Astrocyte (in vitro differentiated cells and primary cell): ENCODE measurements at places on chromosomes 3 and 15. TPM values are rescaled to one million over a fixed set of nuclear protein-coding genes. Genes with fewer than 3 reads are reported as not detected.

TMC3 gene
- total RNA-seq, result 0.22 and 0.52 TPM in 2 replicates

NEK10 gene
- 3.2 and 3.4 TPM in 2 replicates for total RNA-seq

ALDH1L1 gene
- not detected in 2 replicates for total RNA-seq

MAP1A gene
- total RNA-seq, result 138 and 142 TPM in 2 replicates

SMARCC1 gene
- total RNA-seq, result 131 and 146 TPM in 2 replicates

SLC28A1 gene
- total RNA-seq, result not detected in 2 replicates

RBSN gene
- total RNA-seq, result 19.6 and 20.3 TPM in 2 replicates

GRCh38 chr3:185457376-185457775 is 41.5 kb downstream of the TMEM41A start:
- H3K27ac ChIP-seq, result no peak overlapping the region
- no peak for DNase-seq
- no peaks in the 10 kb centered on the region for H3K36me3 ChIP-seq
- H3K27me3 ChIP-seq, result no peaks in the 10 kb centered on the region
- no peaks in the 10 kb centered on the region for H3K4me1 ChIP-seq
- no peak overlapping the region for H3K4me3 ChIP-seq

- H3K4me3 ChIP-seq, result no peak overlapping the region
- H3K4me1 ChIP-seq, result no peaks in the 10 kb centered on the region
- no peaks in the 10 kb centered on the region for H3K27me3 ChIP-seq
- H3K36me3 ChIP-seq, result peaks cover 14% of the 10 kb centered on the region
Observed at GRCh38 chr15:83158393-83158792, 49.2 kb downstream of the HDGFL3 start.

DNA sequence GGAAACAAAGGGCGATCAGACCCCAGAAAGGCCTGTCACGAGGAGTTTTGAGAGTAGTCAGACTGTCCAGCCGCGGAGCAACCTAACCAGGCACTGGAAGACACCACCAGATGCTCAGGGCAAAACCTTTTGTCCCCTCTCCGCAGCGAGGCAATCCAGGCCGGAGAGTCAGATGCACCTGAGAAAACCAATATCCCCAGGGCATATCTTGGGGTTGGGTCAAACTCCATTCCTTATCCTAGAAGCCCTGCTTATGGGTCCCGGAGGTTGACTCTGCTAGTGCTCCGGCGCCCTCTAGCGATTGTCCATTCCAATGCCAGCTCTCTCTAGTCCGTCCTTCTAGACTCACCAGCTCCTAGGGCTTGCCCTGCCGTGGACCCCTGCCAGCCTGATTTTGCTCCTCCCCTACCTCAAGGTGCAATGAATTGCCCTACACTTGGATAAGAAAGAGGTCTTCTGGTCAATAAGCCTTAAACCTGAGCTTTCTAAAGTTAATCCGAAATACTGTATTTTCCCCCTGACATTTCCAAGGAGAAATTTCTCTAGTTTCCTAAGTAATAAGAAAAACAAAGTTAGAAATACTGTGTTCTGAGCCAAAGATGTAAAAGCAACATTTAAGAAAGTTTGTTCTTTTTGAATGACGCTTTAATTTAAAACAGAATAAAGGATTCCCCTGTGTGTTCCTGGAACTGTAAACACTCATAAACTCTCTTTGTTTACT is 5.5 kb downstream of the CPNE4 start:
- H3K27ac ChIP-seq, result no peak overlapping the region
- H3K36me3 ChIP-seq, result no peaks in the 10 kb centered on the region
- H3K4me3 ChIP-seq, result no peak overlapping the region
- H3K27me3 ChIP-seq, result peaks cover 26% of the 10 kb centered on the region
- H3K4me1 ChIP-seq, result peaks cover under 1% of the 10 kb centered on the region
- DNase-seq, result peak; percentile 43

GRCh38 chr15:31297575-31298456 is 28.8 kb upstream of the KLF13 start:
- H3K4me1 ChIP-seq, result no peaks in the 10 kb centered on the region
- DNase-seq, result no peak
- H3K4me3 ChIP-seq, result no peak overlapping the region
- no peak overlapping the region for H3K27ac ChIP-seq

DNA sequence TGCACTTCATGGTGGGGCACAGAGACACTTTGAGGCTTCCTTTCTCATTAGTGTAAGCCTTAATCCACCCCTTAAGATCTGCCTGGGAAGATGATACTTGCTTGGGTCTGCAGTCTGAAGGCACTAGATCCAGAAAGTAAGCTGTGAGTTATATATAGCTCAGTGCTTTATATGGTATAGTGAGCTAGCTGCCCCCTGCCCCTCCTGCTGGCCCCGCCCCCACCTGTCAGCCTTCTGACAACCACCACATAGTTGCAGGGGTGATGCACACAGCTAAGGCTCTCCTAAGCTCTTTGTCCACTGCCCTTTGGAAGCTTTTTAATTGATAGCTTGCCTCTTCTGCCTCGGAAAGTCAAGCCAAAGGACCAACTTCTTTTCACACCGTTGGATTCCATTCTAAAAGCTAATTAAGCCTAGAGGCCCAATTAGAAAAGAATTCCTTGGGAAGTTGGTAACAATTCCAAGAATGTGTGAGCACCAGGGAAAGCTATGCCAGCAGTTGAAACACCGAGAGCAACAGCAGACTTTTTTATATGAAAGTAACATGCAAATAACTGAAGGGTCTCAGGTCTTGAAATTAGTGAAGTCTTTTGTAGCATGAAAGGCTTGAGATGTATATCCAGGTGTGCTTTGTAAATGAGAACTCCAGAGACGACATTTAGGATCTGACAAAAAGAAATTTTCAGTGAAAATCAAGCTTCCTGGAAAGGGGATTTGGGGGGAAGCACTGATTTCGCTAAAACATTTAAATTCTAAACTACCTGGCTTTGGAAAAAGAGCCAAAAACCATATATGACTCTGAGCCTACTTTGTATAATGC is 2.3 kb downstream of the TPM1 start:
- peak; percentile 62 for DNase-seq
- H3K4me1 ChIP-seq, result peaks cover 40% of the 10 kb centered on the region
- peak overlapping the region; percentile 92 for H3K27ac ChIP-seq
- no peaks in the 10 kb centered on the region for H3K27me3 ChIP-seq
- peaks cover 47% of the 10 kb centered on the region for H3K36me3 ChIP-seq

GRCh38 chr15:75164625-75165350 is 36.9 kb upstream of the C15orf39 start:
- H3K27me3 ChIP-seq, result no peaks in the 10 kb centered on the region
- no peak for DNase-seq
- no peak overlapping the region for H3K4me3 ChIP-seq
- no peak overlapping the region for H3K27ac ChIP-seq
- no peaks in the 10 kb centered on the region for H3K4me1 ChIP-seq

DNA sequence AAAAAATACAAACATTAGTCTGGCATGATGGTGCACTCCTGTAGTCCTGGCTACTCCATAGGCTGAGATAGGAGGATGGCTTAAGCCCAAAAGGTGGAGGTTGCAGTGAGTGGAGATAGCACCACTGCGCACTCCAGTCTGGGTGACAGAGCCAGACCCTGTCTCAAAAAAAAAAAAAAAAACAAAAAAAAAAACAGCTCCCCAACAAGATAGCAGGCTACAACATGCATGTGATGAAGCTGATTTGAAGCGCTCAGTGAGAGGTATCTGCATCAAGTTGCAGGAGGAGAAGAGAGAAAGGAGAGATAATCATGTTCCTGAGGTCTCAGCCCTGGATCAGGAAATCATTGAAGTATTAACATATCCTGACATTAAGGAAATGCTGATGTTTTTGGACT is 608 bp upstream of the PPCDC start:
- no peaks in the 10 kb centered on the region for H3K36me3 ChIP-seq
- H3K4me1 ChIP-seq, result peaks cover 4% of the 10 kb centered on the region
- H3K27ac ChIP-seq, result no peak overlapping the region
- DNase-seq, result no peak

DNA sequence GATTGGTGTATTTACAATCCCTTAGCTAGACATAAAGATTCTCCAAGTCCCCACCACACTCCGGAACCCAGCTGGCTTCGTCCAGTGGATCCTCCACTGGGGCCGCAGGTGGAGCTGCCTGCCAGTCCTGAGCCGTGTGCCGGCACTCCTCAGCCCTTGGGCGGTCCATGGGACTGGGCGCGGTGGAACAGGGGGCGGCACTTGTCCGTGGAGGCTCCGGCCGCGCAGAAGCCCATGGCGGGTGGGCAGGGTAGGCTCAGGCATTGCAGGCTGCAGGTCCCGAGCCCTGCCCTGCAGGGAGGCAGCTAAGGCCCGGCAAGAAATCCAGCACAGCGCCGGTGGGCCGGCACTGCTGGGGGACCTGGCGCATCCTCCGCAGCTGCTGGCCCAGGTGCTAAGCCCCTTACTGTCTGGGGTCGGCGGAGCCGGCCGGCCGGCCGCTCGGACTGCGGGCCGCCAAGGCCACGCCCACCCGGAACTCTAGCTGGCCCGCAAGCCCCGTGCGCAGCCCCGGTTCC is 3.5 kb upstream of the RNU5B-1 start:
- DNase-seq, result no peak
- H3K27ac ChIP-seq, result no peak overlapping the region
- peaks cover 11% of the 10 kb centered on the region for H3K4me1 ChIP-seq
- no peak overlapping the region for H3K4me3 ChIP-seq
- H3K36me3 ChIP-seq, result no peaks in the 10 kb centered on the region

- H3K27me3 ChIP-seq, result no peaks in the 10 kb centered on the region
- no peak overlapping the region for H3K27ac ChIP-seq
- H3K36me3 ChIP-seq, result no peaks in the 10 kb centered on the region
- H3K4me3 ChIP-seq, result no peak overlapping the region
- DNase-seq, result no peak
- peaks cover 4% of the 10 kb centered on the region for H3K4me1 ChIP-seq
Observed at GRCh38 chr3:32147933-32148332, 41.5 kb downstream of the GPD1L start.

DNA sequence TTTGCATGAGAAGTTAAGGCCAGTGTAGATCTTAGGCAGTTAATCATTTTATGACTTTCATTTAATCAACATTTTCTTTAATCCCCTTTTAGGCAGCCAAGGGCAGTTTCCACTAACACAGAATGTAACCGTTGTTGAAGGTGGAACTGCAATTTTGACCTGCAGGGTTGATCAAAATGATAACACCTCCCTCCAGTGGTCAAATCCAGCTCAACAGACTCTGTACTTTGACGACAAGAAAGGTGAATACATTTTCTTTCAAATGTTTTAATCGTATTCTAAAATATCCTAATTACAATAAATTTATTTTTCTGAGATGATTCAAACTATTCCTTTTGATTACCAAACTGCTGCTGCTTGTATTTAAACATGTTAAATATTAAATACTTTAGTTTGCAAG is 843.2 kb downstream of the CADM2 start:
- no peak for DNase-seq
- no peaks in the 10 kb centered on the region for H3K4me1 ChIP-seq
- H3K36me3 ChIP-seq, result no peaks in the 10 kb centered on the region
- no peak overlapping the region for H3K4me3 ChIP-seq

DNA sequence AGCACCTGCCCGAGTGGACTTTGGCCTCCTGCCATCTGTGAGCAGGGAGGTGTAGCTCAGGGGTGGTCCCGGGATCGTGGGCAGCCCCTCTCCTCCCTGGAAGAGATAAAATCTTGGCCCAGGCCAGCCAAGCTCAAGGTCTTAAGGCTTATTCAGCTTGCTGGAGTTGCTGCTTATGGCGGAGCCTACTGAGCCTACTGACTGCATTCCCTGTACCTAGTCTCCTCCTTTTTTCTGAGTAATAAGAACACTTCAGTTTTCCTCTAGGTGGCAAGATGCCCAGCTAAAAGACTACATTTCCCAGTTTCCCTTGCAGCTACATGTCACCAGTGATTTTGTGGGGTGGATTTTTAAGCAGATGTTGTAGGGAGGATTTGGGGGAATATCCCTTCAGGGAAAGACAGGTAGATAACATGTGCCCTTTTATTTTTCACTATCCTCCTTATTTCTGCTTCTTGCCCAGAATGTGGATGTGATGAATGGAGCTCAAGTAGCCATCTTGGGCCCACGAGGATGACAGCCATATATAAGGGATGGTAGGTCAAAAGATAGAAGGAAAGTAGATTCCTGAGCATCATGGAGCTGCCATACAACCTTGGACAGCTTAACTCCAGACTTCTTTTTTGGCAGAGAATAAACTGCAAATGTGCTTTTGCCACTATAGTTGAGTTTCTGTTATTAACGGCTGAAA is 41.4 kb upstream of the INSYN1 start:
- H3K4me3 ChIP-seq, result no peak overlapping the region
- H3K27ac ChIP-seq, result no peak overlapping the region
- no peaks in the 10 kb centered on the region for H3K36me3 ChIP-seq
- DNase-seq, result peak; percentile 37
- no peaks in the 10 kb centered on the region for H3K27me3 ChIP-seq
- peaks cover 8% of the 10 kb centered on the region for H3K4me1 ChIP-seq

- peak overlapping the region; percentile 91 for H3K27ac ChIP-seq
- peaks cover 36% of the 10 kb centered on the region for H3K4me1 ChIP-seq
- peak; percentile 48 for DNase-seq
- no peaks in the 10 kb centered on the region for H3K36me3 ChIP-seq
- H3K27me3 ChIP-seq, result no peaks in the 10 kb centered on the region
- H3K4me3 ChIP-seq, result peak overlapping the region; percentile 13
Observed at GRCh38 chr15:62740141-62741004, 302.2 kb upstream of the TPM1 start.

DNA sequence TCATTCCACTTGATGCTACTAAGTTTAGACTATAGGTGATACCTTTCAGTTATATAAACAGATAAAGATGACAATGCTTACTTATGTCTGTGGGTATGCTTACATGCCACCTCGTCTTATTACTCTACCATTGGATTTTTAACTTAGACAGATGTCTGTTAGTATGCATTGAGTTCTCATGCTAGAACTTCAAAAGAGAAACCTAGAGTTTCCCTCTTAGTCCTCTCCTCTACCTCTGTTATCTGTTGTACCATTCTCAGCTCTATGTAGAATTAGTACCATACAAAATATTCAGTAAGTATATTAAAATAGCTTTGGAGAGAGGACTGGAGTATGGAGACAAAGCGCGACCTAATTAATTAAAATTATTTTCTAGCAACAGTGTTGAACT is 111.3 kb downstream of the BBX start:
- H3K36me3 ChIP-seq, result no peaks in the 10 kb centered on the region
- no peaks in the 10 kb centered on the region for H3K4me1 ChIP-seq
- DNase-seq, result no peak

- H3K27ac ChIP-seq, result no peak overlapping the region
- DNase-seq, result no peak
- no peaks in the 10 kb centered on the region for H3K4me1 ChIP-seq
- no peak overlapping the region for H3K4me3 ChIP-seq
Observed at GRCh38 chr3:59764171-59764570, 714.3 kb upstream of the CFAP20DC start.
